NCI-H2029 (cell line): ENCODE measurements at places on chromosomes 2 and 18.

- DNase-seq: no peak
Observed at GRCh38 chr18:67131498-67131897, 385.0 kb downstream of the DSEL start.

GRCh38 chr2:9560628-9561027 lies 5.0 kb upstream of the ADAM17 start:
- no peak for DNase-seq

DNA sequence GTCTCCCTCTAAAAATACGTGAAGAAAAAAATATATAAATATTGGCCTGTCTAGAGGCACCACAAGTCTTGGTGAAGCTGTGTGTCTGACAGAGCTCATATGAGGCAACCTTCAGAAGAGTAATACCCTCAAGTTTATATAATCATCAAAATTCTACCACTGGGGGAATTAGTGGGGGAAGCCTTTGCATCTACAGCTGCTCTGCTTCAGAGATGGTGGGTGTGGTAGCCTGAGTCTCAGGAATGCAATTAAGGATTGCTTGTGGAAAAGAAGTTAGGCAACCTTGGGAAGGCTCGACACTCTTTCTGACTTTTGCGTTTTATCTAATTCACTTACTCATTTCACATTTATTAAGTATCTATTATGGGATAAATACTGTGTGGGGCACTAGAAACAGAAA lies 17.4 kb downstream of the TPGS2 start:
- DNase-seq: no peak

DNA sequence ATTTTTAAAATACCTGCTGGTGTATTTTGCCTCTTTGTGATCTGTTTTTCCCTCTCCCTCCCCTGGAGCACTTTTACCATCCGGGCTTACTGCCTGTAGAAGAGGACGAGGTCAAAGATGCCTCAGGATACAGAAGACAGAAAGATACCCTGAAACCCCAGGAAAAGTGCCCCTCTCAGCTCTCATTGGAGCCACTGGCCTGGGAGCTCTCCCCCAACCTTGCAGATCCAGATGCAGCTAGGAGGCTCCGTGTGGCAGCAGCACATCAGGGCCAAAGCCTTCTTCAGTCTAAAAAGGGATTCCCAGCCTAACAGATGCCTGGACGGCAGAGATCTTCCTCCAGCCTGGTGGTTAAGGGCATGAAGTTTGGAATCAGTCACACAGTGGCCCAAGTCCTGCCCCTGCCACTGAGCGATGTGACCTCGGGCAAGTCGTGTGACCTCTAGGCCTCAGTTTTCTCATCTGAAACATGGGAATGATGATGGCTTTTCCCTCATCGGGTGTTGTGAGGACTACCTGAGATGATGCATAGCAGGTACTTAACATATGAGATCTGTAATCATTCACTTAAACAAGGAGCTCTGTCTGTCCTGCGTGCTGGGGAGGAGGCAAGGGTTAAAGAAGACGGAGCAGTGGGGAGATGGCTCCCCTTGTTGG lies 239.4 kb downstream of the DYSF start:
- no peak for DNase-seq

GRCh38 chr2:33457556-33458247 lies 18.7 kb upstream of the RASGRP3 start:
- no peak for DNase-seq

DNA sequence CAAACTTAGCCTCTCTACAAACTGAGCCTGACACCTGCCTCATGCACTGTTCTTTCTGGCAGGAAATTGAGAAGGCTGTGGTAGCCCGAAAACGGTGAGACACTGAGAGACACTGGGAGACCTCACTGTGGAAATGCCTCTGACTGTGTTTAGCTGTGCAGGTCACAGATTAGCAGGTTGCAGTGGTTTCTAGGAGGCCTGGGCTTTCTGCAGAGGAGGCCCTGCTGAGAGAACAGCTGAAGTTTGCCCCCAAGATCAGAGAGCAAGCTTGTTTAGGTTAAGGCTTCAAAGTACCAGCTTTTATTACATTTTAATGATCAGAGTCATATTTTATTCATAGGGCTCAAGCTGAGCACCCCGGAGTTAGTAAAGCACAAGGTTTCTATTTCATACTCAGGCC lies 68.7 kb upstream of the LYPD6 start:
- DNase-seq: no peak

GRCh38 chr18:42413870-42414269 lies 458.8 kb downstream of the PIK3C3 start:
- DNase-seq: no peak

DNA sequence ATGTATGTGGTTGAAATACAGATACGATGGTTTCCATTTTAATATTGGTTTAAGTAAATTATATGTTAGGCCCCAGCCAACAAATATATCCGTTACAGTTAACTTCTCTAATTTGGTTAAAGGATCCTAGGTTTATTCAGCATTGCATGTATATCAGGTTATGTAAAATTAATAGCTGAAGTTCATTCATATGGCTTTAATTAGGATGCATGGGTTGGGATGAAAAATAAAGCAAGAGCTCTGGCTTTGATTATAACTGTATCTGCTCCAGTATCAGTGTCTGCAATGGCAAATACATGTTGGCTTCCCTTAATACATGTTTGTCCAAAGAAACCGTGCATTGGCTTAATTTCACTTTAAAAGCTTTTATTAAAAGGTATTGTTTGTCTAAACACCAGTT lies 435.7 kb upstream of the SETBP1 start:
- no peak for DNase-seq

GRCh38 chr2:239238839-239239606 lies 161.8 kb downstream of the HDAC4 start:
- DNase-seq: no peak

GRCh38 chr2:166184789-166185188 lies 57.0 kb upstream of the SCN1A start:
- no peak for DNase-seq

DNA sequence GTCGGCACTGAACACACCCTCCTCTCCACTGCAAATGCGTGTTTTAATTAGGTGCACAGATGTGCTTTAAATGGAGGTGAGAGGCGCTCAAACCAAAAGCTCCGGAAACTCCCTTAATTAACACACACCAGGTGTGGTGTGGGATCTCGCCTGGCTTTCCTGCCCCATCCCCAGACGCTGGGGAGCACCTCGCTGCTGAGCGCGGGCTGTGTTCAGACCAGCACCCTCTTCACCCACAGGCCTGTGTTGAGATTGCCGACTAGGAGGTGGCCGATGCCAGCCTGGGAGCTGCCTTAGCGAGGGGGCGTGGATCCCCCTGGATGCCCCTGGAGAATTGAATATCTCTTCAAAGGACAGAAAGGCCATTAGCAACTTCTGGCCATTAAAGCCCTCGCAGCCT lies 171.7 kb downstream of the MYT1L start:
- no peak for DNase-seq

GRCh38 chr2:95670686-95671085 lies 78.9 kb downstream of the TRIM43 start:
- no peak for DNase-seq

DNA sequence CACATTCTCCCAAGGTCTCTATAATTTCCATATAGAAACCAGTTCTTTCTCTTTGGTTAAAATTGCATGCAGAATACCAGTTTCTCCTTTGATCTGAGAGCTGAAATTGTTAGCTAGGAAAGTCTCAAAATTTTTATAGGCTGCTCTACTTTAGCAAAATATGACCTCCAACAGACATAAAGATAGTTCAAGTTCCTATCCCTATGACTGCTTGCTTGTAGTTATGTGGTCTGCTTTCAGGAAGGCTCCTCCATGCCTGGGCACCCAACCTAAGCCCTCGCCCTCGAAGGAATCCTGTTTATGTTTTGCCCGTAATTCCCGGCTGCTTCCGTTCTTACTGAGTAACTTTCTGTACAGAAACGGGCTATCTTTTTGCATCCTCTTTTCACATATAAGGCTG lies 28.0 kb upstream of the LTBP1 start:
- no peak for DNase-seq

GRCh38 chr2:229463841-229464346 lies 192.8 kb upstream of the PID1 start:
- no peak for DNase-seq

- no peak for DNase-seq
Observed at GRCh38 chr2:23361152-23361551, 23.8 kb upstream of the KLHL29 start.

- no peak for DNase-seq
Observed at GRCh38 chr2:6394276-6394675, 471.4 kb downstream of the CMPK2 start.

- DNase-seq: no peak
Observed at GRCh38 chr2:217223222-217223930, 363.5 kb upstream of the TNP1 start.

DNA sequence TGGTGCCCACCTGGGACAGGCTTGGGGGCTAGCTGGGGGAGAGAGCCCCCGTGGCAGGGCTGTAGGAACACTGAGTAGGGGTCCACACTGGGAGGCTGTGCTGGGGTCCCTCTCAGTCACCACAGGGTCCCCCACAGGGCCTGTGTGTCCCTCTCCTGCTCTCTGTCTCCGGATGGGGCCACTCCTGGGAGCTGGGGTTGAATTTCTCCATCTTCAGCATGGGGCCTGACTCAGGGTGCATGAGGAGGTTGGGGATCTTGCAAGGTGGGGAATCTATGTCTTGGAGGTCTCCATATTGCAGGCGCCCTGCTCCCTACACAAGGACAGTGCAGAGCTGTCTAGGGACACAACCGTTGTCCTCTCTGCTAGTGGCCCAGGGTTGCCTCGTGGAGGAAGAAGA lies 78.7 kb upstream of the HDAC4 start:
- DNase-seq: no peak

- DNase-seq: no peak
Observed at GRCh38 chr18:78884502-78884901, 95.1 kb upstream of the SALL3 start.

DNA sequence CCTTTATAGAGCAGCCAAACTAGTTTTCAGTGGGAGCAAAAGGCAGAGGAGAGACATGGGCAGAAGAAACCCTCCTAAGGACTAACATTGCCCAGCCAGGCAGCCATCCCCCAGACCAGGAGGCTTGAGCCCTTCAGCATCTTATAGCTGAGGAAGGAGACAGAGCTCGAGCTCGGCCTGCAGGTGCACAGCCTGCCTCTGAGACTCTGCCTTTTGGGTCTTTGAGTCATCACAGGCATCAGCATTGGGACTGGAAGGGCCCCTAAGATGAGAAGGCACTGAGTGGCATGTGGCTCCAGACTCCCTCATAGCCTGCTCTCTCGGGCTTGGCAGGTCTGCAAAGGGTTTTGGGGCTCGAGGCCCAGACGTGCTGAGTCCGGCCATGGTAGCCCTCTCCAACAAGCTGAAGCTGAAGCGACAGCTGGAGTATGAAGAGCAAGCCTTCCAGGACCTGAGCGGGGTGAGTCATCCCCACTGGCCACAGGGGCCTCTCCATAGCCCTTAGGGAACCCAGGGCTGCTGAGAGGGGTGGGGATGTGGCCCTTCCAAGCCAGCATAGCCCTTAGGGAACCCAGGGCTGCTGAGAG lies 84.1 kb downstream of the EPAS1 start:
- DNase-seq: no peak

DNA sequence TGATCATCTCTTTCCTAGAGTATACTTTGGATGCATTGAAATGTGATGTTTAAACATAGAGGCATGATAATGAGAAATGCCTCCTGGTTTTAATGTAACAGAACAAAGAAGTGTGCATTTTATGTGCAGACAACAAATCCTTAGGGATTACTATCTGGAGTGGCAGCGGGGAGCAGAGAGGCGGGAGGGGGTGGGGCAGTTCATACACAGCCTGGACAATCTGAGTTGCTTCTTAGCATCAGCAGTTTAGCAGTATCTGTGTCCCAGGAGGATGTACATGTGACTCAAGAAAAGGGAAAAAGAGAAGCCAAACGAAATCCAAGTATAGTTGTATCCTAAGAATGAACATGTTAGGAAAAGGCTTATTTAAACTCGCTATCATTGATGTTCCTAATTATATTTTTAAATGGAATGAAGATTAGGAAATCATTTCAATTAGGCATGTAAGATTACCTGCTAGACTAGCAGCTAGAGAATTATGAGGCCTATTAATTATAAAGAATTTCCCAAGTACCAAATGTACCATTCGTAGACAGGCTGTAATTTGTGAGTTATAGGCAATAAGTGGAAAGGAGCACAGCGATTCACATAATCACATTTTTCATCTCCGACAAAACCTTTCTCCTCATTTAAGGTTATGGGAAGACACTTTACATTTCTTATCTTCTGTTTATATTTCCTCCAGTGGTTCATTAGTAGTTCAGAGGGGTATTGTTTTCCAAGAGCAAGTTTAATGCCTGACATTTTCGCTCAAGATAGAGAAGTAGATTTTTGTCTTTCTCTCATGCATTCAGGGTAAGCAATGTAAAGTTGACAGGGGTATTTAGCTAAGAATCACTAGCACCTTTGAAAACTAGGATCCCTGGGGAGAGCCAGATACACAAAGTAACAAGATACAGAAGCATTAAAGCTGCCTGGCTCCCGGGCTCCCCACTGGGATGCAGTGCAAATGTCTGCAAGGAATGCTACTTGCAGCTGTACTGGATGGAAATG lies 141.3 kb upstream of the NOSTRIN start:
- DNase-seq: no peak

DNA sequence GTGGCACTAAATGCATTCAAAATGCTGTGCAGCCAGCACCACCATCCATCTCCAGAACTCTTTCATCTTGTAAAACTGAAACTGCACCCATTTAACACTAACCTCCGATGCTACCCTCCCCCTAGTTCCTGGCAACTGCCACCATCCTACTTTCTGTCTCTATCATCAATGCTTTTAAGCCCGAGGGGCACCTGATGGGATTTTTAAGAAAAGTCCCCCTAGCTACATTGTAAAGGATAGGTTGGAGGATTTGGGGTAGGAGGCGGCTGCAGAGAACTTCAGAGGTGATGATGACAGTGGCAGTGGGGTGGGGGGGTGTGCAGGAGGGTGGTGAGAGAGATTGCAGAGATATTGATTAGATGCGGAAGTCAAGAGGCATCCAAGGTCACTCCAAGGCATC lies 10.8 kb upstream of the YWHAQ start:
- DNase-seq: no peak

DNA sequence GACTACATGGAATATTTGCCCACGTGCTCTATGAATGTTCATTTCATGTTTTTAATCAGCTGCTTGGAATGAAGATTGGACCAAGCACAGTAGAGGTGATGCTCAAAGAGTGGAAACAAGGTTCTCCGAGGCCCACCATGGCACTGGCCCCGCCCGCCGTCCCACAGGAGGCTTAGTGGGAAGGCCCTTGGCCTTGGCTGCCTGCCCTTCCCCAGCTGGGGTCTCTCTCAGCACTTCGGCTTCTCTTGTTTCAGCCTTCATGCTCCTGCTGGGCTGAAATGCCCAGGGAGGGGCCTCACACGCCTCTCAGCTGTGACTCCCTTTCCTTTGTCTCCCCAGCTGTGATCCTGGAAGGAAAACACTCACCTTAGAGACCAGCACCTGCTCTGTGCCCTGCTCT lies 833.2 kb downstream of the GALR1 start:
- DNase-seq: no peak
